ENCODE measurements at places on chromosomes 7 and 10. TPM values are rescaled to one million over a fixed set of nuclear protein-coding genes. Genes with fewer than 3 reads are reported as not detected.

The AS3MT gene
- 5.2 TPM for total RNA-seq

The CALML3 gene
- total RNA-seq = 144 TPM

The ASIC3 gene
- 0.14 TPM for total RNA-seq

- no peak for DNase-seq
Observed at GRCh38 chr7:16657656-16658279, 11.8 kb downstream of the BZW2 start.

GRCh38 chr10:30505543-30506298 lies 71.7 kb downstream of the MAP3K8 start:
- DNase-seq = no peak

- DNase-seq = no peak
Observed at GRCh38 chr10:49353895-49354566, 41.9 kb downstream of the DRGX start.

DNA sequence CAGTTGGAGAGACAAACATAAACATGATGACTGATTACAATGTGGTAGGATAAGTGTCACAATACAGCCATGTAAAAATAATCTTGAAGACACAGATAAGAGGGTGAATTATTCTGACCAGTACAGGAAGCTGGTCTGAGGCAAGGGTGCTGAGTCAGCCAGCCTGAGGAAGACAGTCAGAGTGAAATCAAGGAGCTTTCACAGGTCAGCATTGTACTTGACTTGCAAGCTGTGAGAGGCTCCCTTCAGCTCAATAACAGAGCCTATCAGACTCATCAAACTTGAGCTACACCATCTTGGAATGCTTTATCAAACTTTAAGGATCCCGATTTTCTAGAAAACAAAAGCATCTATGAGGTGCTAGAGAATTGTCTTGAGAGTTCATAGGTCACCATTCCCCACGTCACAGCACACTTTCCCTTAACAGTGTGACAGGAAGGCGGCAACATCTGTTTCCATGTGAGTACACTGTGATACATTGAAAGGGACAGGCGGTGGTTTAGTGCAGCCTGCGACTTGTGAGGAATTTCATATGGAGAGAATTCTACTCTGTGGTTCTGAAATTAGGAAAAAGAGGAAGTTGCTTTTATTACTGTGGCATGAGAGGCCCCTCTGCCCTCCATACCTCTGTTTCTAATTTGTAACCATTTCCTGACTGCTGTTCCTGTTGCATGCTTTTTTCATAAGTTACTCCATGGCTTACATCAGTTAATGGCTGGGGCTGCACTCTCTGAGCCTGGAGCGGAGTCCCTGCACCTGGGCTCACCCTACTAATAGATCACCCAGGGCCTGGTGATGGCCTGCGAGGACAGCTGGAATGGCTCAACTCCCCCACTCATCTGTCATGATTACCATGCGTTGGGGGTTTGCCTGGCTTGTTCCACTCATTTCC lies 417.1 kb downstream of the SUGCT start:
- DNase-seq = no peak

GRCh38 chr10:26938578-26938977 lies 77.8 kb upstream of the ABI1 start:
- no peak for DNase-seq

GRCh38 chr10:33365871-33366411 lies 31.5 kb upstream of the NRP1 start:
- no peak for DNase-seq

DNA sequence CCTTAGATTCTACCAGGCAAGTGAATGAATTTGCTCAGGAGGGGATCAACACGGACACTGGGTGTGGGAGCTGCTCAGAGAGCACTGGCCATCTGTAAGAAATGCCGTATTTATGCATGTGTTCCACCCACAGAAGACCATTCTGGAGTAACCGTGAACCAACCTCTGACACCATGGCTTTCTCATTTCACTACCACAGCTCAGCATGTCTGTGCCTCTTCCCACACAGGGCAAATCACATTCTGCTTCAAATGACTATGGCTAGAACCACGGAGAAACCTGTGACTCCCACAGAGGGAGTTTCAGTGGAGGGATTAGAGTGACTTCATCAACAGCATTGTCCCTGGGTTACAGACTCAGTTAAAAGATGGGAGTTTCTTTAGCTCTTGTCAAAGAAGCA lies 893.4 kb downstream of the XPNPEP1 start:
- DNase-seq = no peak

- peak; percentile 38 for DNase-seq
Observed at GRCh38 chr10:120423431-120424197, 33.4 kb upstream of the PLPP4 start.

DNA sequence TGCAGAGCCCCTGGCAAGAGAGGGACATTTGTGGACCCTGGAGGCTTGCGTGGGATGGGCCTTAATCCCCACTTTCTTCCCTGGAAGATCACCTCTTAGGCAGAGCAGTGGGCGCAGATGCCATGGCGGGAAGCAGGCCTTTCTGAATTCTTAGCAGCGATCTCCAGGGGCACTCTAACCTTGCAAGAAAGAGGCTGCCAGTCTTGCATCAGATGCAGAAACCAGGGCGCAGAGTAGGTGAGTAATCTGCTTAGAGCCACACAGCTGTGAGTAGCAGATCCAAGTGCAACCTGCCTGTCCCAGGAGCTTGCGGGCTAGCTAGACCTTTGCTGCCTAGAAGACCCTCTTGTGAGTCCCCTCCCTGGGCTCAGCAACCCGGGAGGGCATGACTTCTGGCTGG lies 40.0 kb downstream of the KCTD7 start:
- no peak for DNase-seq

DNA sequence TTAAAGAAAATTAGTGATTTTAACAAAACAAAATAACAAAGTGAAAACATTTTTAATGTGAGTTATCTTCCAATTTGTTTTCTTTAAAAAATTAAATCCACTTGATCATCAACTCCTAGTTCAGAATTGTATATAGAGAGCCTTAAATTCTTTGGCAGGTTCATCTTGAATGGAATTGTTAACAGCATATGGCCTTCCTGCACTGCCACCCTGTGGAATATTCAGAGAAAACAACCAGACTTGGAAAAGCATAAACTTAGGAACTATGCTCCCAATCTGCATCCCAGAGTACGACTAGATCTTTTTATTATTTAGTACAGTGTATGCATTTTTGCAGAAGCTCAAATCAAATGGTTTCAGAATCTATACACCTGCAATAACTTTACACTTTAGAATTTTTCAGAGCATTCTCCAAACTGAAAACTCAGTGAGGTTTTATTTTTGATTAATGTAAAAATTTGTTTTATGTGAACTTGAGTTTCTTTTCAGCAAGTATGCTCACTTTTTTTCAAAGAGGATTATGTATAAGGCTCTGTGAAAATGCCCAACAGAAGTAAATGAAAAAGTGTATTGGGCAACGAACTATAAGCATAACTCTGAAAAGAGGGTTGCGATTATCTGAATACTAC lies 44.9 kb upstream of the ANK3 start:
- DNase-seq = peak; percentile 3

- no peak for DNase-seq
Observed at GRCh38 chr10:52883996-52884871, 111.7 kb upstream of the MBL2 start.

GRCh38 chr10:112409755-112410154 lies 35.8 kb downstream of the ACSL5 start:
- no peak for DNase-seq

DNA sequence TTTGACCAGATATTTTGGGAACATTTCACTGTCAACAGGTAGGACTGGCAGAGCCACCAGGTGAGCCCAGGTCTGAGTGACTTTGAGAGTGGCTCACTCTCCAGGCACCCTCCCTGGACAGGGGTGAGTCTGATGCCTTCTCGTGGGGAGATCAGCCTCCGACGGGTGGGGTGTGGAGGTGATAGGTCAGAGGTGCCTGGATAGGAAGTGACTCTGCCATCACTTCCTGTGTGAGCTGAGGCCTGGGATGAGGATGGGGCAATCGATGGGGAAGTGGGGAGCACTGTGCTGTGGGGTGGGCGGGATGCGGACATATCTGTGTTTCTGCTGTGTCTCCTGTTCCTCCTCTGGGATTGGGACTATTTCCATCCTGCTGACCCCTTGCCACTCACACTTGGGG lies 34.6 kb downstream of the IFT22 start:
- no peak for DNase-seq

DNA sequence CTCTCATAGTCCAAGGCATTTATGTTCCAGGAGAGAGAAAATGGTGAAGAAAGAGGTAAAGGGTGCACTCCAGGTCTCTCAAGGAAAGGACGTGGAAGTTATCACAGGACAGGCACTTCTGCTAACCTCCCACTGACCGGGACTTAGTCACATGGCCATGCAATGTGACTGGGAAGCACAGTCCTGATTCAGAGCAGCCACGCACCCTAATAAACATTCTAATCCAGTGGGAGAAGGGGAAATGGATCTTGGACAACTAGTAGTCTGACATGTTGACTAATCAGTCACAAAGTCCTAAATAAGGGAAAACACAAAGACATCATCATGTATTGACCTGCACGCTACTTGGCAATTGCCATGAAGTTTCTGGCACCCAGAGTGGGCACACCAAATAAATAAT lies 417.5 kb upstream of the ZMIZ1 start:
- no peak for DNase-seq

DNA sequence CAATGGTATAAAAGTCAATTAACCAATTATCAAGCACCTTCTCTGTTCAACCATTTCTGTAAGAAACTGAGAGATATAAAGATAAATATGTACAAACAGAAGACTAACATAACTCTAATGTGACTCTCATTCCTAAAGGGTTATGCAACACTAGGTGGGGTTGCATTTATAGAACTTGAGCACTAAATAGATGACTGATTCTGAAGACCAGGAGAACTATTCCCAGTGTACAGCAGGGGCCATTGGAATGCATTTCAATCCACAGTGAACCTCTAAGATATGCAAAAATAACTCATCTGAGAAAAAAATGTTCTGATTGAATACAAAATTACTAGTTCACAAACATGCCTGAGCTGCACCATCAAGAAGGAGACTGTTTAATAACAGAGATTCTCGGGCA lies 341.2 kb upstream of the STEAP1 start:
- no peak for DNase-seq

DNA sequence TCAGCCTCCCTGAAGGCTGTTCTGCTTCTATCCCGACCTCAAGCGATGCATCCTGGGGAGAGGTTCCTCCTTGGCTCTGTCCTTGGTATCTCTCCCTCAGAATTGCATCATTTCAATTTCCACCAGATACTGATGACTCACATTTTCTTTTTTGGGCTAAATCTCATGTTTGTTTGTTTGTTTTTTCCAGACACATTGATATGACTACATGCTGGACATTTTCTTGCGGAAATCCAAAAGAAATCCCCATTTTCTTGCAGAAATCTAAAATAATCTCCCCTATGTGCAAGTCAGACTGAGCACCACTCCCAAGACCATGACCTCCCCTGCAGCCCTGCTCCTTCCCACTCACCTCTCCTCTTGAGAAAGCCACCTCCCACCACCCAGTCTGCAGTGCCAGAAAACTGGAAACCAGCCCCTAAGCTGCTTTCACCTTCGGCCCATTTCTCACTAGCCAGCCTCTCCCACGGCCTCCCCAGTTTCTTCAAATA lies 260.2 kb upstream of the PRKCQ start:
- no peak for DNase-seq

DNA sequence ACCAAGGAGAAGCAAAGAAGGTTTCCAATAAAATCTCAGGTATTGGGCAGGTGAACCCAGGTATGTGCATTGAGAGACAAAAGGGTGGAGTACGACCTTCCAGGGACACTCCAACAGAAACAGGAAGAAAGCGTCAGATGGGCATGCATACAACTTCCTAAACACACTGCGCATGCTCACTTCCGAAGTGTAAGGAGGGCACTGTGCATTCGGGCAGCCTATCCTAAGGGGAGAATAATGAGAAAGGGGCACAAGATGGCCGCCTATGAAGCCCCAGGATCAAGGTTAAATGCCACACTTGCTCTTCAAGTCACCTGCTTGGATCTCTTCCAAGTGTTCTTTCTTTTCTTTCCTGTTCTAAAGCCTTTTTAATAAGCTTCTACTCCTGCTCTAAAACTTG lies 39.4 kb upstream of the PRSS1 start:
- DNase-seq = no peak

GRCh38 chr7:122301858-122302760 lies 2.4 kb downstream of the FEZF1 start:
- DNase-seq = no peak

GRCh38 chr10:102701272-102701671 lies 12.9 kb downstream of the ARL3 start:
- DNase-seq = no peak

GRCh38 chr7:112788778-112789343 lies 1.3 kb downstream of the TMEM168 start:
- DNase-seq = no peak

GRCh38 chr7:135180122-135180521 lies 9.6 kb upstream of the CYREN start:
- DNase-seq = no peak

DNA sequence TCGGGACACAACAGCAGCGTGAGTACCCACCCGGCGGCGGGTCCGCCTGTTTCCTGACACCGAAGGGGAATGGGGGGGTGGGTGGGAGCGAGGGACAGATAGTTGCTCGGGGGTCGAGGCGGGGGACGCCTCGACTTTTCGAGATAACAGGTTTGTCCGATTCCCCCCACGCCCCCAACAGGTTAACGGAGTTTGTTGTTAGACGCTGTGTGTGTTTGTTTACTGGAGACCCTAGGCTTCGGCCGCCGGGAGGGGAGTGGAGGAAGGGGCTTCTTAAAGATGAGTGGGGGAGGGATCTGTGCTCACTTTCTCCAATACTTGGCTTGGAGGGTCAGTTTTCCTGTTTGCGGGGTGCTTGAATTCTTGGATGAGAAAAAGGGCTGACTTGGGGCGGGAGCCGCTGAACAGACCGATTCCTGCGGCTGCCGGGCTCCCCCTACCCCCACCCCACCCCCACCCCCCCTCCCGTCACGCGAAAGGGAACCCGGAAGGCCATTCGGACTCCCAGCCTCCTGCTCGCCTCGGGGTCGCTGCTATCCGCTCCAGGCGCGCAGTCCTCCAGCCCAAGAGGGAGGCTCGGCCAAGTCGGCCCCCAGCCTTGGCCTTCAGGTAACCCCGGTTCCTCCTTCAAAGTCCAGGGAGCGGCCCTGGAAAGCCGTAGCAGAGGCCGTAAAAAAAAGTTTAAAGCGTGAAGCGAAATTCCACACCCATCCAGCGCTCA lies 1.0 kb downstream of the SORCS3 start:
- no peak for DNase-seq

DNA sequence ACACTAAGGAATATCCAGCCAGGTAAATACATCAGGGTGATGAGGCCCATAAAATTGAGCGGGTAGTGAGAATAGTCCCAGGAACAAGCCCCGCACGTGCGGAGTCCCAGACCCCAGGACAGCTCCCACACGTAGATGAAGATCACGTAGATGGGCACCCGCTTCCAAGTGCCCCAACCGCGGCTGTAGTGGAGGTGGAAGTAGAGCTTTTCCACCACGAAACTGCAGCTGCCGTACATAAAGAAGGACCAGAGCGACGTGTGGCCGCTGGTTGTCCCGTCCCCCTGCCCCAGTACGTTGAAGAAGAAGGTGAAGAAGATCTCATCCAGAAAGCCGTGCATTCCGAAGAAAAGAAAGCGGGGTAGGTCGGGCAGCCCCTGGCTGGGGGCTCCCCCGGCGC lies 948 bp downstream of the TMEM229A start:
- DNase-seq = no peak

GRCh38 chr7:91801331-91801983 lies 79.0 kb downstream of the MTERF1 start:
- DNase-seq = no peak
